ENCODE measurements at places on chromosomes 11 and 22.

GRCh38 chr11:32353884-32354283 is 81.5 kb downstream of the WT1 start:
- DNase-seq = no peak

GRCh38 chr22:42410708-42411107 is 21.5 kb downstream of the NFAM1 start:
- no peak for DNase-seq

DNA sequence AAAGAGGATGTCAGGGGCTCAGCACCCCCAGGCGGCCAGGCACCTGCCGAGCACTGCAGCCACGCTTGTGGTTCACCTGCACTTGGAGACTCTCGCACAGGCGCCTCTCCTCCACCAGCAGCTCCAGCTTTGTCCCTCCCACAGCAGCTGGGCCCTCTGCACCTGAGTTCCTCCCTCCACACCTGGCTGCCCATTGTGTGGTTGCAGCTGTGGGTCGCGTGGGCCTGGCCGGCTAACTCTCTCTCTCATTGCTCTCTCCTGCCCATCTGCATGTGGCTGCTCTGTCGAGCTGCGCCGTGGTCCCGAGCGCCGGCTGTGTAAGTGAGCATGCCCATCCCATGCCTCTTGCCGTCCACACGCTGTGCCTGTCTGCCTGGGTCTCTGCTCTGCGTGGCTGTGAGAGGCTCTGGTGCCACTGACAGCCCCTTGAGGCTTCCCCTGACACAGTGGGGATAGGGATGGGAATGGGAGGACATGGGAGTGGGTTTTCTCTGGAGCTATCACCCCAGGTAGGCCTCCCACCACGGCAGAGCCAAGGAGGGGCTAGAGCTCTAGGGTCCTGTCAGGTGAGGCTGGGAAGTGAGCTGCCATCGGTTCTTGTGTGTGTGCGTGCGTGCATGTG is 8.5 kb upstream of the ACR start:
- DNase-seq = no peak

- no peak for DNase-seq
Observed at GRCh38 chr22:20279662-20280134, 11.6 kb upstream of the RTN4R start.

DNA sequence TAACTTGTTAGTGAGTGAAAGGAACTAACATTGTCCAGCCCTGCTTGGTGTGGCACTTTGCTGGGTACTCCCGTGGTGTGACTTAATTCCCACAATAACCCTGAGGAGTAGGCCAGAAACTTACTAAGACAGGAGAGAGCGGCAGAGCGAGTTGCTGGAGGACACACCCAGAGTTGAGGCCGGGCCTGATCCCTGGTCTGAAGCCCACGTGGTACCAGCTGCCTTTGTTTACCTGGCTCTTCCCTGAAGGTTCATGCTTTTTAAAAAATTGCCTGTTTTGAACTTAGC is 594 bp downstream of the MPST start:
- DNase-seq = no peak

DNA sequence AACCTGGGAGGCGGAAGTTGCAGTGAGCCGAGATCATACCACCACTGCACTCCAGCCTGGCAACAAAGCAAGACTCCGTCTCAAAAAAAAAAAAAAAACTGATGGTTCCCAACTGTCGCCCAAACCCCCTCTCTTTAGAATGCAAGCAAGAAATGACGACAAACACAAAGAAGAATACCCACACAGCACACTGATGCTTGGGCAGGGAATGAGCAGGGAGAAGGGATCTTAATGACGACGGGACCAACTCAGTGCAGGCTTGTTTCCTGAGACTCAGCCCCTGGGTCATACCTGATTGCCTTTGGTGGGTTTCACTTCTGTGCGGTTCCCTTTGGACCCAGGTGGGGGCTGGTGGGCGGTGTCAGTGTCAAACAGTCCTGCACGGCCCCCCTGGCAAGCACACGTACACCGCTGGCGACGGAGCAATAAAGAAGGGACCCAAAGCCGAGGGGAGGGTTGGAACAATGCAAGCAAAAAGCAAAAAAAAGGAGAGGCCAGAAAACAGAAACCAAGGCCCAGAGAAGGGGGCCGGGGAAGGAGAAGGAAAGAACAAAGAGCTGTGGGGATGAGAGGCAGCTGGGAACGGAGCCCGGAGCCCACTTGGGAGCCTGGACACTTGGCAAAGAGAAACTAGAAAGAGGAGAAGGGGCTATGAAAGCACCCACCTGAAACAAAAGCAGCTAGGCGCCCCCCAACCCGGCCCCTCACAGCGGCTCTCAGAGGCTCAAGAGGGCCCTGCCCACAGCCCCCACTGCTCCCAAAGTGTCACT is 99.6 kb downstream of the CELSR1 start:
- DNase-seq = no peak

- DNase-seq = no peak
Observed at GRCh38 chr11:67274768-67275605, 8.7 kb downstream of the GRK2 start.

GRCh38 chr11:80937842-80938241 is 1497.0 kb upstream of the TENM4 start:
- no peak for DNase-seq

DNA sequence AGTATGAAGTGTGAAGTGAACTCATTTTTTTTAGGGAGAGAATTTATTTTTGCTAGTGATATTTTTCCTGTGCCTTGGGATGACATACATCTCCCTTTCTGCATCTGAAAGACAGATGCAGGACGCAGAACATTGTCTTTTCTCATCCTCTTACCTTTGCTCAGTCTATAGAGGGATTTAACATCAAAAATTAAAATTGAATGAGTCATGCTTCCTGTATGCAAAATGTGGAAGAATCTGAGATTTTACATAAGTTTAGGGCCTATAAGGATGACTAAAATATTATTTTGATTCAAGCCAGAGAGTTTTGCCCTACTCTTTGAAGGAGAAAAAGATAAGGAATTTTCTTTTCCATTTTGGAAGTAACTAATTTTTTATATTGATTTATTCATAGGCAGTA is 27.3 kb downstream of the XRCC6 start:
- no peak for DNase-seq

DNA sequence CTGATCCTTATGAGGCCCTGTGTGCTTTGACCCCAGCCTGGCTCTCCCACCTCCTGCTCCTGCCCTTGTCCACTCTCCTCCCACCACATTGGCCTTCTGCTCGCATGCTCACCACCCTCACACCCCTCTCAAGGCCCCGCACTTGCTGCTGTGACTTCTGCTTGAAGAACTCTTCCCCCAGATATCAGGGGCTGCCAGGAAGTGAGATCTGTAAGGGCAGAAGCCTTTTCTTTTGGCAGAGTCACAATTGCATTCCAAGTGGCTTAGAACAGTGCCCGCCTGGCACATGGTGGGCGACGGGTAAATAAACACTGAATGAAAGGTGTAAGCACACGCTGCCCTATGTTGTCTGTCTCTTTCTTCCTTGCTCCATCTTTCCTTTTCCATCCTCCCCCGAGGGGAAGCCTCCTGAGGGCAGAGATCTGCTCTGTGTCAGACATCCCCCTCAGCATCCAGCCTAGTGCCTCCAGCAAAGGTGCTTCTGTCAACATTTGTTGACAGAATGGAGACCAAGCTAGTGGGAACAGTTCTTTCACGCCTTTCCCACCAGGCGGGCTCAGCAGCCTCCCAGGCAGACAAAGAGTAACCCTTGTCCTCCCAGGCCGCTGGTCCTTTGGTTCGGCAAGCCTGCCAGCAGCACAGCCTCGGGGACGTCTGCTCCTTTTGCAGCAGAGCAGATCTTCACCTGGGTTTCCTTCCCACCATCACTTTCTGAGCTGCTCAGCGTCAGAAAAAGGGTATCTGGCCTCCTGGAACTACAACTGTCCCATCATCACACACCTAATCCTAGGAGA is 10.0 kb upstream of the PEX26 start:
- DNase-seq = no peak

- DNase-seq = no peak
Observed at GRCh38 chr11:66109294-66109693, 39.2 kb downstream of the PACS1 start.

GRCh38 chr22:26374391-26375026 is 54.6 kb upstream of the ASPHD2 start:
- DNase-seq = no peak

DNA sequence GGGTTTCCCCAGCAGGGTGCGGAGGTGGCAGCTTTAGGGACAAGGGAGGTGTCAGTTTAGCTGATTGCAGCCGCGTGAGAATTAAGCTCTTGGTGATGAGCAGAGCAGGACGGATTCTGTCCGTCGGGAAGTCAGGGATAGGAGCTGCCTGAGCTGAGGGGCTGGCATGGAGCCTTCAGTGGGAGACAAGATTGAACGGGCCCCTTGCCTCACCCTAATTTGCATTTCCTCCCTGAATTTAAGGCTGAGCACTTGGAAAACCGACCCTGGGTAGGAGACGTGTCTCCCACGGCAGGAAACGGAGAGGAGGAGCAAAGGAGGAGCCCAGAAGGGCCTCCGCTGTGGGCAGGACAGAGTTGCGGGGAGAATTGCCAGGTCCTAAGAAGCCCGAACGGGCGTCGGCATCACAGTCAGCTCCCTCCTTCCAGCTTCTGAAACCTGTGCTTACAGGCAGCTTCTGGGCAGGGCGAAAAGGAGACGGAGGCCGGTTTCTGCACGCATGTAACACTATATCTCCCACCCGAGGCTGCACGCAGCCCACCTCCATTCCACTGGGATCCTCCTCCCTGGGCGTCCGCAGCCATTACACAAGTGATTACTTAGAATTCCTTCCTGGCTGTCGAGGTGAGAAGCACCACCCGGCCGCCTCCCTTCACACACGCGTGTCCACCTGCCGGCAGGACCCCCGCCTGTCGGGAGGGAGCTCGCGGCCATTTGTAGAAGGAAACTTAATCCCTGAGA is 345.8 kb downstream of the BRD1 start:
- DNase-seq = no peak

GRCh38 chr11:86624366-86624765 is 48.0 kb downstream of the ME3 start:
- DNase-seq = no peak

DNA sequence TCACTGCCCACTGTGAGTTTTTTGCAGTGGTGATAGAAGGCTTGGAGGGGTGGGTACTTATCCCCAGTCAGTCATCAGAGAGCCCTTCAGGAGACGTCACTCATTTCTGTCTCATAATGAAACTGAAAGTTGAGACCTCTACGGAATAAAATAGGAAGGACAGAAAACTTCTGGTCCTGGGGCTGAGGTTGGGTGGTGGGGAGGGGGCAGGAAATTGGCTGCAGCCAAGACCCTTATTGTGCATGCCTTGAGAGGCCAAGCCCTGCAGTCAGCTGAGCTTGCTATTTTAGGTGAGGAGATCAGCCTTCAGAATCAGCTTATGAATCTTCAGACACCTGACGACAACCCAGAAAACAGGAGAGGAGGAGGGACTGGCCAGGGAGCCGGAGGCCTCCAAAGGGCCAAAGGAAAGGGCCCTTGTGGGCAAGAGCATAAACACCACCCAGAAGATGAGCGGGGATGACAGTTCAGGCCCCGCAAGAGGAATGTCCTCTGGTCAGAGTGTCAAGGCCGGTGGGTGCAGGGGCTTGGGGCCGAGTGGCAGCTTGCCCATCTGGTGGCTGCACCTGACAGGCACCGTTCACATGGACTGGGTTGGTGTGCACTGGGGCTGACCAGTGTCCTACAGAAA is 17.9 kb upstream of the ADA2 start:
- DNase-seq = no peak
